ENCODE measurements at places on chromosomes 11 and 22. TPM values are rescaled to one million over a fixed set of nuclear protein-coding genes. Genes with fewer than 3 reads are reported as not detected.
A peak's percentile ranks its signal among the peaks of the same experiment; 100 is the strongest.

GRCh38 chr11:119338318-119338890 lies 2.3 kb downstream of the C1QTNF5 start:
- peak; percentile 88 for DNase-seq

GRCh38 chr22:29314537-29315285 lies 786 bp downstream of the RASL10A start:
- DNase-seq: no peak

- no peak for DNase-seq
Measured at GRCh38 chr11:62546929-62547625, 471 bp upstream of the AHNAK start.

The EHF gene
- 3.9 TPM for total RNA-seq

GRCh38 chr22:22815397-22816170 lies 72.0 kb upstream of the IGLL5 start:
- no peak for DNase-seq

DNA sequence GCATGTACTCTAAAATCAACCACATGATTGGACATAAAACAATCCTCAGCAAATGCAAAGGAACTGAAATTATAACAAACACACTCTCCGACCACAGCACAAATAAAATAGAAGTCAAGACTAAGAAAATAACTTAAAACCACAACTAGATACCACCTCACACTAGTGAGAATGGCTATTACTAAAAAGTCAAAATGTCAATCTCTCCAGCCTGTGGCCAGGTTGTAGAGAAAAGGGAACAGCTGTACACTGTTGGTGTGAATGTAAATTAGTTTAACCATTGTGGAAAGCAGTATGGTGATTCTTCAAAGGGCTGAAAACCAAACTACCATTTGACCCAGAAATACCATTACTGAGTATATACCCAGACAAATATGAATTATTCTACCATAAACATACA lies 1025.7 kb upstream of the TENM4 start:
- DNase-seq: no peak

DNA sequence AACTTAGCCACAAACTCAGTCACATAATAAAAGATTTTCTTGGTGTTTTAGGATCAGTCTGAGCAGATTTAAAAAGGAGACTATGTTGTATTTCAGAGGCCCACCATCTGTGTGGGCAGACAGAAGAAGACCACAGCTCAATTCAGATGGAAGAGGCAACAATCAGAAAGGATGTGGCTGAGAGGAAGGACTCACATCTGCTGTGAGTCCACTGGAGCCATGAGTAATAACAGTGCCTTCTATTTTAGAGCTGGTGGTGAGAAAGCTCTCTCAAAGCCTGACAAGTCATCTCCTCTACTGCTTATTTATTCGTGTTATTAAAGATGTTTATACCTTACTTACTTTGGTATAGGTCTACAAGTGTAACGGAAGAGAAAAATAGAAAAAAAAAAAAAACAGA lies 357.2 kb downstream of the OPCML start:
- no peak for DNase-seq

DNA sequence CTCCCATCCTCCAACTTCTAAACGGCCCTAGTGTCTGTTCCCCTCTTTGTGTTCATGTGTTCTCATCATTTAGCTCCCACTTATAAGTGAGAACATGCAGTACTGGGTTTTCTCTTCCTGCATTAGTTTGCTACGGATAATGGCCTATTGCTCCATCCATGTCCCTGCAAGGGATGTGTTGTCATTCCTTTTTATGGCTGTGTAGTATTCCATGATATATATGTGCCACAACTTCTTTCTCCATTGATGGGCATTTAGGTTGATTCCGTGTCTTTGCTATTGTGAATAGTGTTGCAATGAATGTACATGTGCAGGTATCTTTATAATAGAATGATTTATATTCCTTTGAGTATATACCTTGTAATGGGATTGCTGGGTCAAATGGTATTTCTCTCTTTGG lies 5.6 kb upstream of the SMIM38 start:
- DNase-seq: no peak

The OTOG gene
- total RNA-seq: not detected

DNA sequence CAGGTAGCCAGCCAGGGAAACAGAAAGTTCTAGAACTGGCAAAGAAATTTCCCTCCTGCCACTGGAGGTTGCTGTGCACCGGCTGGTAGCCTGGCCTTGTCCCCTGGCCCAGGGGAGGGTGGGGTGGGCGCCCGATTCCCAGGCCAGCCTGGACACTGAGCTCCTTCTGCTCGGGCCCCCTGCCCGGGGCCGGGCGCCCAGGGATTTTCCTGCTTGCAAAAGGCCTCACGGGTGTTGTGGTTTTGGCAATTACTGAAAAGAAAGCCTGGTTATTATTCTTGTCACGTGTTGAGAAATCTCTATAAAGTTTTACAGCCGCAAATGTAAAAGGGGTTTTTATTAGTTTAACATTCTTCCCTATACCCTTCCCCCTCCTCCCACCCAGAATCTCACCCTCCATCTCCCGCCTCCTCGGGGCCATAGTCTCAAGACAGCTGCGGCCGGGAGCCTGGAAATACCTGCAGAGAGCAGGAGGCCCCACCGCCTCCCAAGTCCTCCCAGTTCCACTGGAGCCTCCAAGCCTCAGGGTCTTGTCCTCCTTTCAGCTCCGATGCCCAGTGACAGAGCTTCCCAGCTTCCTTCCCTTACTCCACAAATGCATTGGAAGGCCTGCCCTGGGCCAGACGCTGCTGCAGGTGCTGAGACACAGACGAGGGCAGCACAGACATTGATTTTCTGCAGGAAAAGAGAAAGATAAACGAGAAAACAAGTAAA lies 1515.6 kb downstream of the TBC1D22A start:
- DNase-seq: peak; percentile 54

The UEVLD gene
- 40.3 TPM for total RNA-seq

GRCh38 chr11:121634889-121635288 lies 182.1 kb upstream of the SORL1-AS1 start:
- DNase-seq: no peak

- no peak for DNase-seq
Measured at GRCh38 chr11:86749376-86749775, 51.0 kb upstream of the PRSS23 start.

- DNase-seq: no peak
Measured at GRCh38 chr22:34534101-34534500, 531.9 kb upstream of the ISX start.

The CHADL gene
- total RNA-seq: 16.8 TPM

DNA sequence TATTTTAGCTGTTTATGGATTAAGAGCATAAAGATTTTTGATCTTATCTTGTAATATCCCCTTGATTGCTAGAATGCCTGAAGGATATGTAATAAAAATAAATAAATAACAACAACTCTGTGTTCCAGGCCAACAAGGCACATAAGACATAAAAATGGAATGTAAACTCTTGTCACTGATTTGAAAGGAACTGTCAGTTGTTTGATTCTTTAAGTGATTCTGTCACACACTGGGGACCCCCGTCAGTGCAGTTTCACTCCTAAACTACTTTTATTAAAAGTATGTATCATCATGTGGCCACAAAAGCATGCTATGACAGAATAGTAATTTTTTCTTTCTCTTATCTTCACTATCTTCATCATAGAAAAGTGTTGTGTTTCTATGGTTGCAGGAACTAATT lies 572.4 kb downstream of the CNTN5 start:
- DNase-seq: no peak

- peak; percentile 44 for DNase-seq
Measured at GRCh38 chr11:3204141-3205015, 14.2 kb downstream of the MRGPRG start.

DNA sequence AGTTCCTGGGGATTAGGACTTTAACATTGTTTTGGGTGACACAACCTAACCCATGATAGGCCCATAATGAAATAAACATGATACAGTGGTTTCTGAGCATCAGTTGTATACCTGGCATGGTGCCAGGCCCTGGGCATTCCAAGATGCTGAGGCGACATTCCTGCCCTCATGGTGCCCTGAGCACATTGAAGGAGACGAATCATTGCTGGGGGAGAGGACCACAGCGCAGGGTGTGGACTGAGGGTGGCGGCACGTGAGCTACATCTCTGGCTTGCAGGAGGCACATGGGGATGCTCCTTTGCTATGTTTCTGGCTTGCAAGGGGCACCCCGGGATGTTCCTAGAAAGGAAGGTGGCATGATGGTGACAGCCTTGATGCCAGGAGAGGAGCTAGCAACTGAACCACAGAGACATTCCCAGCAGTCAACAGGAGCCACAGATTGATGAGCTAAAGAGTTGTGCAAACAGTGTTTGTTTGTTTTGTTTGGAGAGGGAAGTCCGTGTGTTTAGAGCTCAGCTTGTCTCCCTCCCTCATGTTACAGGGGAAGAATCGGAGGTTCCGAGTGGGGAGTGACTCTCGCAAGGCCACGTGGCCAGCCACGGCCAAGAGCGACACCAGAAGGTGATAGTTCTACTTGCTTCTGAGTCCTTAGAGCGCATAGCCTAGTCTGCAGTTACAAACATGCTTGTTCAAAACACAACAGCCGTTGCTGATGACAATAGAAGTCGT lies 106.4 kb downstream of the MIAT start:
- no peak for DNase-seq

The KMT2A gene
- 62.8 TPM for total RNA-seq

DNA sequence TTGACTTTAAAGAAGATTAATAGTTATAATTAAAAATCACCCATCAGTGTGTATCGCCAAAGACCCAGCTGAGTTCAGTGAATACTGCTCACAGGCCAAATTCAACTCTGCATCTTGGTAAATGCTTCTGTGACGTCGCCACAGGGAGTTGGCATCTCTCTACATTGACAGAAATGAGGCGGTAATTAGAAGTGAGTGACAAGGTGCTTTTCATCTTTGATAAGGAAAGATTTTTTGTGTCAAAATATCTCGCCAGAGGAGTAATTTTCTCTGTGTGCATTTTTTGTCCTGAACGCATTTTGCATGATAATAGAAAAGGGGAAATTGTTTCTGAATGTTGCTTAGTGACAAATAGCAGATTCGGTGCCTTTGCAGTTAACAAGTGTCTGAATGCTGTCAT lies 345.8 kb downstream of the CNTN5 start:
- no peak for DNase-seq

The FGF4 gene
- not detected for total RNA-seq

The LYVE1 gene
- 113 TPM for total RNA-seq

GRCh38 chr11:93560199-93560932 lies 17.2 kb upstream of the SMCO4 start:
- no peak for DNase-seq

GRCh38 chr22:19644314-19645223 lies 69.7 kb upstream of the SEPTIN5 start:
- DNase-seq: peak; percentile 41

GRCh38 chr11:30128269-30128932 lies 102.4 kb upstream of the FSHB start:
- no peak for DNase-seq

DNA sequence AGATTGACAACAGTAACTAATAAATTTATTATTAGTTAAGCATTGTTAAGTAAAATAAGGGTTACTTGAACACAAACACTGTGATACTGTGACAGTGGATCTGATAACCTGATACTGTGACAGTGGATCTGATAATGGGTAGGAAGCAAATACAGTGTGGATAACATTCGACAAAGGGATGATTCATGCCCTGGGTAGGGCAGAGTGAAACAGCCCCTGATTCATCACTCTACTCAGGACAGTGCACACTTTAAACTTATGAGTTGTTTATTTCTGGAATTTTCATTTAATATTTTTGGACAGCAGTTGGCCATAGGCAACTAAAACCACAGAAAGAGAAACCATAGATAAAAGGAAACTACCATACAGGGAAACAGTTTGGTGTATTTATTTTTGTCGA lies 60.8 kb upstream of the CTSC start:
- no peak for DNase-seq

The OR2AG2 gene
- 0.41 TPM for total RNA-seq

DNA sequence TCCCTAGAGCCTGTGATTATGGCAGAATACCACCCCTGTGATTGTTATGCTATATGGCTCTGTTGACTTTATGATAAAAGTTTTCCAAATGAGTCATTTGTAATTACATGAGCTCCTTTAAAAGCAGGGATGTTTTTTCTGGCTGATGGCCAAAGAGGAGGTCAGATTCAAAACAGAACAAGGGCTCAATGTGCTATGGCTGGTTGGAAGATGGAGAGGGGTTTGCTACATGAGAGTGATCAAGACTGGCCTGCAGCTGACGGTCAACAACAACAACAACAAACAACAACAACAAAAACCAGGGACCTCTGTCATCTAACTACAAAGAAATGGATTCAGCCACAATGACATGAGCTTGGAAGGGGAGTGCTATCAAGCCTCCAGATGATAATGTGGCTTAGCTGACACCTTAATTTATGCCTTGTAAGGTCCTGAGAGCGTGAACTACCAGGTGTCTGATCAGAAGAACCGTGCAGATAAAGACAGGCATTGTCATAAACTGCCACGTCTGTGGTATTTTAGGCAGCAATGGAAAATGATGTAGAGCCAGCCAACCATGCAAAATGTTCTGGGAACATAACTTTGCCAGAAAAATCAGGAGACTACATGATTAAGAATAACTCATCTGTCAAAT lies 47.2 kb downstream of the PIWIL3 start:
- no peak for DNase-seq

DNA sequence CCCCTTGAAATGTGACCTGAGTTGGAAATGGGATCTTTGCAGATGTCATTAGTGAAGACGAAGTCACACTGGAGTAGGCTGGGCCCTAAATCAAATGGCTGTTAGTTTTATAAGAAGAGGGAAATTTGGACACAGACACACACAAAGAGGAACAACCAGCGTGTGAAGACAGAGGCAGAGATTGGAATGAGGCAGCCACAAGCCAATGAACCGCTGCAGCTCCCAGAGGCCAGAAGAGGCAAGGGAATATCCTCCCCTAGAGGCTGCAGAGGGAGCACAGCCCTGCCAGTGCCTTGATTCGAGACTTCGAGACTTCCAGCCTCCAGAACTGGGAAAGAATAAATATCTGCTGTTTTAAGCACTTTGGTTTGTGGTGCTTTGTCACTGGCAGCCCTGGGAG lies 484.5 kb downstream of the MN1 start:
- no peak for DNase-seq

GRCh38 chr22:17981497-17981896 lies 42.9 kb downstream of the MICAL3 start:
- DNase-seq: no peak

The ADORA2A gene
- 3.6 TPM for total RNA-seq

DNA sequence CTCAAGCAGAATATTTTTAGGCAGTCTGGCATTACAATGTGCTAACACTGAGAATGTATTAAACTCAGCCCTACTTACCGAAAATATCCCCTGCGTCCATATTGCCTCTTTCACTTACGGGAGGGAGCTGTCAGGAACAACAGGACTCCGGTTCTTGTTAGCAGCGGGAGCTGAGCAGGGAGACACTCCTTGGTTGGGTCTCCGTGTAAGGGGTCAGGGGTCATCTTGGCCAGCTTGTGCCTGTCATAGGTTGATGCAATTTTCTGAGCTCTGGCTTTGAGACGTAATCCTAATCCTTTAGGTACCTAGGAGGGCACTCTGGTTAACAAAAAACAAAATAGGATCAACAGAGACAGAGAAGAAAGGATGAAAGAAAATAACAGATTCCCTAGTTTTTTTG lies 1477.2 kb downstream of the BRD1 start:
- DNase-seq: peak; percentile 40
